ENCODE measurements at places on chromosomes 13 and 19.
A peak's percentile ranks its signal among the peaks of the same experiment; 100 is the strongest.

DNA sequence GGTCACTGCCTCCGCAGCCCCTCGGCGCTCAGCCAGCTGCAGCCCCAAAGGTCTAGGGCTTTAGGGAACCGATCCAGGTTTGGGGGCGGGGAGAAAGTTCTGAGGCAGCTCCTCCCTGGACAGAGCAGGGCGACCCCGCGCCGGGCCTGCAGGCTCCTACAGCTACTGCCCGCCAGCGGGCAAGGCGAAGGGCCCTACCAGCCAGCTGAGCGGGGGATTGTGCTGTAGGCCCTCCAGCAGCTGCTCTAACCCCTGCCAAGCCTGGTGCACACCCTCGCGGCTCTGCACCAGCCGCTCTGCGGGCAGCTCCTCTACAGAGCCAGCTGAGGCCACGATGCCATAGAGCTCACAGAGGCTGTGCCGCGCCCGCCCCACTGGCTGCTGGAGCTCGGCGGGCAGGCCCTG lies 14.0 kb downstream of the PLIN4 start:
- no peak for DNase-seq

DNA sequence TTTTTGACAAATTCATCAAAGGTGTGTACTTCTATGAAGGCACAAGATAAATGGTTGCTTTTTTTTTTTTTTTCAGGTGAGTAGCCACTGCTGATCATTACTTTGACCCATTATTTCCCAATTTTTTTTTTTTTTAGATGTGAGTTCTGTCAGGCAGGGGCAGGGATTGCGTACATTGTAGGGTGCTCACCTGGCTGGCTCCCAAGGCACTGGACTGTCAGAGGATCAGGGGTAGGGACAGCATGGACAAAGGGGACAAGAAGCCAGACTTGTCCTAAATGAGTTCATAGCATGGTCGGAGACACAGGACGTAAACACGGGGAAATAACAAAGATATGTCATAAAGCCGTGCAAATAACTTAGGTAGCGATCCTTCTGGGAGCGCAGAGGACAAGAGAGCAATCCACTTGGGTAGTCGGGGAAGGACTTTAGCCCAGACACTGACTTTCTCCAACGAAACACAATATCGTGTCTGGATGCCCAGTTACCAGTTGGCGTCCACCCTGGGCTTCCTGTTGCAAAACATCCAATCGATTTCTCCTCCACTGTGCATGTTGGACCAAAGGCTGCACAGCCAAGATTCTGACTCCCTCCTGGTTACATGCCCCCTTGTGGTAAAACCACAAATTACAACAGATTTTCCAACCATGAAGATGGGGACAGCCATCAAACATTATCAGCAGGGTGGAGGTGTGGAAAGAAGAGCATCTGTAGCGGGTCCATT lies 27.5 kb upstream of the KATNAL1 start:
- no peak for DNase-seq

GRCh38 chr19:29665826-29666577 lies 741 bp downstream of the PLEKHF1 start:
- no peak for DNase-seq

DNA sequence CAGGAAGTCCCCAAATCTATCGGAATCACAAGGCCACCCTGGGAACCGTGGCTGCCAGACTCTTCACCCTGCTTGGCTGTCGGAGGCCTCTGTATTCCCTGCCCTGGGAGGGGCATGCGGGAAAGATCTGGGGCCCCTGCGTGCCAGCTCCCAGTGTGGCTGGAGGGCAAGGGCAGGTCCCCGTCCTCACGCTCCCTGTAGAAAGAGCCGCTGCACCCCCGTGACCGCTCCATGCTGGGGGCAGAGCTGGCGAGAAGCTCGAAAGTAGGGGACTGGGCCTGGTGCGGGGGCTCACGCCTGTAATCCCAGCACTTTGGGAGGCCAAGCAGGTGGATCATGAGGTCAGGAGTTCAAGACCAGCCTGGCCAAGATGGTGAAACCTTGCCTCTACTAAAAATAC lies 208.4 kb upstream of the SOX1 start:
- DNase-seq = no peak

- no peak for DNase-seq
Measured at GRCh38 chr13:23680845-23681669, 110.8 kb downstream of the TNFRSF19 start.

GRCh38 chr13:40390401-40390916 lies 276.0 kb downstream of the FOXO1 start:
- no peak for DNase-seq

- peak; percentile 91 for DNase-seq
Measured at GRCh38 chr19:10104665-10105508, 1.3 kb upstream of the PPAN start.

DNA sequence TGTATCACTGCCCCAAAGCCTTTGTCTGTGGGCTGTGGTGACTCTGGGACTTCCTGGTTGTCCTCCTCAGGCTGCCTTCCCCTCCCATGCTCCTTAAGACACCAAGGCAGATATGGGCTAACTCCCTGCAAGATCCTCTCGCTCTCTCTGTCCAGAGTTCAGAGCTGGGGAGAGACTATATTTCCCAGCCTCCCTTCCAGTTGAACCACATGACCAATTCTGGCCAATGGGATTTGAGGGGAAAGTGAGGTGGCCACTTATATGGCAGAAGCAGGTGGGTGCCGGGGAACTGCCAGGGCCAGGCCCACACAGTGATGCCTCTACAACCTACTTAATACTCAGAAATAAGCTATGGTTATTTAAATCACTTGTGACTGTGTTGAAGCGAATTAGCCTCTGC lies 16.2 kb upstream of the ANGPTL8 start:
- no peak for DNase-seq

GRCh38 chr19:38284422-38284821 lies 19.6 kb upstream of the C19orf33 start:
- DNase-seq = no peak

DNA sequence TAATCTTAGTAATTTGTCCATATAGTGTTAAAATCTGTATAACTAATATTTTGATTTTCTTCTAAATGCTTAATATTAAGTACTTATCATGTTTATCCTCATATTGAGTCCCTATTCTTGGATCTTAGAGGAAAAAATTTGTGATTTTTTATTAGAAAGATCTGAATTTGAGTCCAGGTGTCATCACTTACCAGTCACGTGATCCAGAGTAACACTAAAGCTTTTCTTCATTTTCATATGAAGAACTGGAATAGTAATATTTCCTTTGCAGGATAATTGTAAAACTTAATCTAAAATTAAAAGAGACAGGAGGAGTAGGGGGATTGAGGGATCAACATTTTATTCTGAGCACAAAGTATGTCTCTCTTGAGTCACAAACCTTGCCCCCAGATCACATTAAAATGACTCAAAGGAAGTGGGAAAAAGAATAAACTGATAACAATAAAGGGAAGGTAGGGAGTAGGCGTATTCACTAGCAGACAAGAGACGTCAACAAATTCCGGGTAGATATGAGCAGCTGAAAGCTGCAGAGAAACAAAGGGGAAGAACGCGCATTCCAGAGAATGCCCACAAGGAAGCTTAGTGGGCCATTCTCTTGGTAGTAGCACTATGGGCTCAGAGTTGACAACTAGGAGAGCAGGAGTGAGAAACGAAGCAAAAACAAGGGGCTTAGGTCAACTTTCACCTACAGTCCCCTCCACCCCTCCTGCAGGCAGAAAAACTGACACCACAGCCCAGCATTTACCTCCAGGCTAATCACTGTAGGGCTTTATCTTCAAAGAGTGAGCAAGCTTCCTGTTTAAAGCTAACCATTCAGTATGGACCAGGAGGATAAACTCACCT lies 123.1 kb downstream of the SPRY2 start:
- DNase-seq = no peak

DNA sequence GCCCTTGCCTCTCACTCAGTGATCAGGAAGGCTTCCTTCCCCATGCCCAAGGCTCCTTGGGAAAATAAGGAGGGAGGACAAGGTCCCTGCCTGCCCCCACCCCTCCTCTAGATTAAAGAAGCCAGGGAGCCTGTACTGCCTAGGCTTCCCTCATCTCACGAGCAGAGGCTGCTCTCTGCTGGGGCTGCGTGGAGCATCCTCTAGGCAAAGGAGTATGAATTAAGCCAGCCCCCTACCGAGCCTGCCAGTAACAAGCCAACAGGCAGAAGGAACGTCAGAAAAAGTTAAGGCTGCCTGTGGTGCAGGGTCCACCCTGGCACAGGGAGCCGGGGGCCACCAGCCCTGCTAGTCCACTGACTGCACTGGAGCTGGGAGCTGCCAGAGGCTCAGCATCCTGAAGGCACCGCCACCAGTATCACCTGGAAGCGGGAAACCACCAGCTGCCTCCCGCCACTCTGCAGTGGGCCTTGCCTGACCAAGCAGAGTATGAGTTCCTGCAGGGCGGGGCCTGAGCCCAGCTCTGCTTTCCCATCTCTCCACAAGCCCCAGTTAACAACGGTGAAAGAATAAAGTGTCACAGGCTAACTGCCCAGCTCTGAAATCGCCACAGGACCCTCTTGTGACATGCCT lies 6.8 kb downstream of the NAPA start:
- DNase-seq = no peak

DNA sequence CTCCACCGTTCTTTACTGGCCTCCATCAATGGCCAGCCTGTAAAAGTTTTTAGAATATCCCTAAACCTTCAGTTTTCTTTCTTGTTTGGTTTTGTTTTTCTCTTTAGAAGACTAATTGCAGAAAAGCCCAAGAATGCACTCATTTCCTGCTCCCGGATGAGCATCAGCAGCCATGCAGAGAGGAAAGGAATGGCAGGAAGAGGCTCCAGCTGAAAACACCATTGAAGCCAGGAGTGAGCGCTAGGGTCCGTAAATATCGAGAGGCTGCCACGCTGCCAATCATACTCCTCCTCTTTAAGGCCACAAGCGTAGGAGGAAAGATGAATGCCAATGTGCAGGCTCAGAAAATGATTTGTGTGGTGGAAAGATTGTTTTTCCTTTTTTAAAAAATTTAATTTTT lies 57.4 kb upstream of the UBE2L5 start:
- no peak for DNase-seq

DNA sequence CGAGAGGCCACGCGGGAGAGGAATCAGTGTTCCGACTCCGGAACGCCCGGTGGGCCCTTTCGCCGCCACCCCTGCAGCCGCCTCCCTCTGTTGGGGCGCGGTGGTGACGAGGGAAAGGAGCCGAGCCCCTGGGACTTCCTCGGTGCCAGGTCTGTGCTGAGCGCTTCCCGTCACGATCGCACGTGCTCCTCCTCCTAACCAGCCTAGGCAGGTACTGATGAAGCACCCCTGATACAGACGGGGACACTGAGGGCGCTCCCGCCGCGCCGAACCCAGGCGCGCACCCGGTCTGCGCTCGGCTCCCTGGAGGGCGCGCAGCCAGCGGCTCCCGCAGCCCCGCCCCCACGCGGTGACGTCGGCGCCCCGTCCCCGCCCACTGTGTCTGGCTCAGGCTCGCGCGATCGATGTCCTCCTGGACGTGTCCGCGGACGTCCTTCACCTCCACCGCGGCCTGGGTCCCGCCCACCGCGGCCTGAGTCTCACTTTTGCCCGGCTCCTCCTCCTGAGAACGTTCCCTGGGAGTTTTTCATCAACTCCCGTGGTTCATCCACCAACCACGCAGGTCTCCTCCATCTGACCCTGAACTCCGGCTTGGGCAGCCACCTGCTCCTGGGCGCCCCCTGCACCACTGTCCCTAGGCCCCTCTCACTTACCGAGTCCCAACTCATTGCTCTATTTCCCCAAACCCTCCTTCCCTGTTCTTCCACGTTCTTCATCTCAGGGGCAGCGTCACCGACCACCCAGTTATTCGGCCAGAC lies 2.6 kb upstream of the KLK15 start:
- DNase-seq = peak; percentile 23

DNA sequence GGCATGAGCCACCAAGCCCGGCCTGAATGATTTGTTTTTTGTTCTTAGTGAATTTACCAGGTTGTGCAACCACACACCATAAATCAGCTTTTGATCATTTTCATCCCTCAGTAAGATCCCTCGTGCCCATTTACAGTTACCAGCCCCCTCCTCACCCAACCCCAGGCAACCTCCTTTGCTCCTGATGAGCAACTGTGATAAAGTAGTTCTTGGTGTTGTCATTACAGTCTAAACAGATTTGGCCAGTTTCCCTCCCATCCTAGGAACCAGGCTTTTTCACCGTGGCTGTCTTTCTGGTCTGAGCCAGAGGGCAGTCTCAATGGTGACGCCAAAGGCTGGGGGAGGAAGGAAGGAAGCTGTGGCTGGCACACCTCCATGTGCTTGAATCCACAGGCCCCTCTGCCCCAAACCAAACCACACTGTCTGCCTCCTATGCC lies 61.2 kb upstream of the WDFY2 start:
- no peak for DNase-seq

- no peak for DNase-seq
Measured at GRCh38 chr13:40550130-40550529, 116.3 kb downstream of the FOXO1 start.

- DNase-seq = no peak
Measured at GRCh38 chr13:41563984-41564365, 106.6 kb downstream of the RGCC start.

- DNase-seq = no peak
Measured at GRCh38 chr13:77536358-77536757, 852 bp downstream of the SCEL start.

DNA sequence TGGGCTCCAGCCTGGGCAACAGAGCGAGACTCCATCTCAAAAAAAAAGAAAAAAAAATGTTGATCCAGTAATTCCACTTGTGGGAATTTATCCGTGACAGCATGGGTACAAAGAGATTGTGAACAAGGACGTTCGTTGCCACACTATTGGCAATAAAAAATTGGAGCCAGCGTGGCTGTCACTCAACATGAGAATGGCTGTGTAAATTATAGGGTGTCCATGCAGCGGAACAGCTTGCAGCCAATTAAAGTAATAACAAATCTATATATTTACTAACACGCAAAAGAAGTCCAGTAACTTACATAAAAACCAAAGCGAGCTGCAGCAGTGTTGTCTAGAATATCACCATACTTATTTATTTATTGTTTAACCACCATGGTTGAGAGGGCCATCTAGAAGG lies 19.3 kb downstream of the DPF1 start:
- no peak for DNase-seq

DNA sequence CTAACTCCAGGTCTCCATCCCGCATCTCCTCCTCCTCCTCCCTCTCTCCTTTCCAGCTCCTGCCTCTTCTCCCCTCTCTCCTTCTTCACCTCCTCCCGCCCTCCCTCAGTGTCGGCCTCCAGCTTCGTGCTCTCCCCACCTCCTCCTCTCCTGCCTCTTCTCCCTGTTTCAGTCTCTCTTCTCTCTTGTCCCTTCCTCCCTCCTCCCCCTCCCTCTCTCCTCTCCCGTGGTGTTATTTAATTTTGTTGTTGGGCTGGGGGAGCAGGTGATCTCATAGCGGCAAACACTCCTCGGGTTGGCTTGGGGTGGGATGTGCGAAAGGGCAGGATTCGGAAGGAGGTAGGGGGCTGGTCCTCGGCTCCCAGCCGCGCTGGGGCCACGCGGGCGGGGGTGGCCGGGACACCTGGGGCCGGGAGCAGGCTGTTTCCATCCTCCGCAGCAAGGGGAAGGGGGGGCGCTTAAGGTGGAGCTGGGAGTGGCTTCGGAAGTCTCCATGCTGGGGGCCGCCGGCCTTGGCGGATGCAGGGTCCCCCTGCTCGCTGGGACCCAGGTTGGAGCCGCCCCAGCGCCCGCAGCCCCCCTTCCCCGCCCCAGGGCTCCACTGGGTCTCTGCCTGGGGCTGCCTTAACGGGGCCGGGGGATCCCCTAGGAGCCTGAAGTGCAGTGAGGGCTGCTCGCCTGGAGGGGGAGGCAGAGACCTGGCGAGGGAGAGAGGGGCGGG lies at the start of gene CA11:
Gene CA11 (minus strand): TSS at position 187 of the 721 bp plus-strand sequence. CDS start 555 bp downstream, outside the sequence.
- DNase-seq = peak; percentile 92
